ENCODE measurements at places on chromosomes 11 and 22. TPM values are rescaled to one million over a fixed set of nuclear protein-coding genes. Genes with fewer than 3 reads are reported as not detected.
A peak's percentile ranks its signal among the peaks of the same experiment; 100 is the strongest.

GRCh38 chr22:35409783-35410662 is 10.1 kb downstream of the MCM5 start:
- DNase-seq: no peak

DNA sequence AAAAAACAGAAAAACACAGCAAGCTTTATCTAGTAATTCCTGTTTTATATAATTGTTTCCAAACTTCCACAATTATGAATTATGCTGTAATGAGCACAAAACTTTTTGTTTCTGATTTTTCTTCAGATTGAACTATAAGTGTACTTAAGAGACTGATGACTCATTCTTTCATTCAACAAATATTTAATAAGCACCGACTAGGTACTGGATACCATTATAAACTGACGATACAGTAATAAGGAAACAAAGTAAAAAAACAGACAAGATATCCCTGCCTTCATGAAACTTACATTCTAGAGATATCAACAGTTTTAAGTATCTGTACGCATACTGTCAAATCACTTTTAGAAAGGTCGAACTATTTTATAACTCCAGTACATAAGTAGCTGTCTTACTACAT is 78.6 kb downstream of the ME3 start:
- no peak for DNase-seq

MYEOV gene
- polyA plus RNA-seq: 0.72 TPM

- DNase-seq: peak; percentile 67
These were observed 528.0 kb downstream of the SOX6 start for GRCh38 chr11:15828215-15828853.

- no peak for DNase-seq
These were observed 232.0 kb downstream of the BUD13 start for GRCh38 chr11:116540645-116541304.

TSSK2 gene
- 0.37 TPM for polyA plus RNA-seq

- no peak for DNase-seq
These were observed 13.3 kb downstream of the NNMT start for GRCh38 chr11:114309517-114309916.

- no peak for DNase-seq
These were observed 347.8 kb downstream of the CNTN5 start for GRCh38 chr11:99368583-99368982.

DNA sequence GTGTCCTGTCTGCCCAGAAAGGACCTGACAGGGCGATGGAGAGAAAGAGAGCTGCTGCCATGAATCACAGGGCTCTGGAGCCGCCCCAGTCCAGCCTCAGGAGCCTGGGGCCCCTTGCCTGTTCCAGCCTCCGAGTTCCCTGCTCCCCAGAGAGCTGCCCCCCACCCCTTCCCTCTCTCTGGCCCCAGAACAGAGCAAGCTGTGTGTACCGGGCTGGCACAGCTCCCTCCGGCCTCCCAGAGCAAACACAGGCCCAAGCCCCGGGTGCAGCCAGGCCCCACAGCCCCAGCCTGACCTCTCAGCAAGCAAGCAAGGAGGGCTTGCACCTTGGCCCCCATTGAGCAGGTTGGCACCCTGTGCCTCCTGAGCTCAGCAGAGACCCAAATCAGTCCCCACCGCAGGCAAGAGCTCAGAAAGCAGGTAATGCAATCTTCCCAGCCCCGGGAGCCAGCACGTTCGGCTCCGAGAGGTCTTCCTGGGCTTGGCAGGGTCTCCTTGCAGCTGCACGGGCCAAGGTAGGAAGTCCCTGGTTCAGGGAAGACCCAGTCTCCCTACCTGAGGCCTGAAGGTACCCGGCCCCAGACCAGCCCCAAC is 1.4 kb downstream of the PACSIN3 start:
- no peak for DNase-seq

DNA sequence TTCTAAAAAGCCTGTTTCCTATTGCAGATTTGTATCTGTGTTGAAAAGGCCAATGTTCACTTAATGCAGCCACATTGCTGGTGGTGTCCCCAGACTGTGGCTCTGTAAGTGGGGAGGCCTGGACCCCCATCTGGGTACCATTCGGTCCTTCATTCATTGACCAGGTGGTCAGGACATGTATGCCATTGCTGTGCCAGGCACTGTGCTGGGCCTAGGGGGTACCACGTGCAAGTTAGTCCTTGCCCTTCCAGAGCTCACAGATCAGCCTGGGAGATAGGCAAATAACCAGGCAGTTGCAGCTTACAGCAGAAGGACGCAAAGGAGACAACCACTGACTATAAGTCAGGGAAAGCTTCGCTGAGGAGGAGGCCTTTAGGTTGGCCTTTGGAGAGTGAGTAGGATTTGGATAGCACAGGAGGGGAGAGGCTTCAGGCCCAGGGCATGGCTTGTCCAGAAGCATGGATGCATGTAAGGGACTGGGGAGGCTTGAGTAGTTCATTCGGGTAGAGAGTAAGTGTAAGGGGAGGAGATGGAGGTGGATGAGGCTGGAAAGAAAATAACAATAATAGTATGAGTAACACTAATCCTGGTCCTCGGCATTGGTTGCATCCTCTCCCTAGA is 5.0 kb downstream of the PRDM11 start:
- no peak for DNase-seq

DNA sequence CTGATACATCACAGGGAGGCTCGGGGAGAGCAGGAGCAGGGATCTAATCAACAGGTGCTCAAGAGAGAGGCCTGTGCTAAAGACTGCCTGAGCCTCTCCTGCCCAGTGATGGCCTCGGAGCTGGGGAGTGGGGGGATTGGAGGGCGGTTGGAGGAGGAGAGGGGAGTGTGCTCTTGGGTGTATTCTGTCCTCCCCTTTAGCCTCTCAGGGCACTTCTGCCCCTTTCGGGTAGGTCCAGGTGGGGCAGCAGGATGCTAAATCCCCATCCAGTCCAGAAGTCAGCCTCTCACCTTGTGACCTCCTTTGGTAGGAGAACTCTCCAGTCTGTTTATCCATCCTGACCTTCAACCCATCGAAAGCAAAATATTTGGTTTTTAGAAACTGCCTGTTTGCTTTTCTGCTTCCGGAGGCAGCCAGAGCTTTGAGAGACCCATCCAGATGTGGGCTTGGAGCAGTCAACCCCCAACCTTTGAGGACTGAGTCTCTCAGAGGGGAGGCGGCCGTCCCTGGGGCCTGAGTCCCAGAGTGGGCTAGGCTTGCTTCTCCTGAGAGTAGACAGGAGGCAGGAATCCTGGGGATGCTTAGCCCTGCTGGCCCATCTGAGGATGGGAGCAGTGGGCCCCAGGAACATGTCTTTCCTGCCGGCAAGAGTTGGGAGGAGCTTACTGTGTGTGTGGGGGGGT is 105.2 kb upstream of the SYT13 start:
- no peak for DNase-seq

GRCh38 chr11:117866526-117866925 is 9.9 kb downstream of the FXYD6 start:
- no peak for DNase-seq

PGA4 gene
- polyA plus RNA-seq: 0.18 TPM

GRCh38 chr22:29044657-29045176 is 16.9 kb downstream of the C22orf31 start:
- DNase-seq: no peak

DNA sequence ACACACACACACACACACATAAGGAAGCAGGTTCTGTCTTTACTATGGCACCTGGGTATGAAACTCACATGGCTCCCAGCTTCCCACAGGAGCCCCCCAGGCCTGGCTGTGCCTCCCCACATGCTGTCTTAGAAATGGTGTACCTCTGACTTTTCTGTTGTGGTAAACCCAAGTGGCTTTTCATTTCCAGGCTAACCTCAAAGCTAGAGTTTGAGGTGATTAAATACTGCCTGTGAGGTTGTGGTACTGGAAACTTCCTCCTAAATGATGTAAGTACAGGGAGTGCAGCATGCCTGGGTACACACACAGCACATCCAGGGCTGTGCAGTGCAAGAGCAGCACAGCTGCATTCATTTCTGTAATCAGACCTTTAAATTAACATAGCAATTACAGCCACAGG is 34.4 kb downstream of the ME3 start:
- DNase-seq: no peak

DNA sequence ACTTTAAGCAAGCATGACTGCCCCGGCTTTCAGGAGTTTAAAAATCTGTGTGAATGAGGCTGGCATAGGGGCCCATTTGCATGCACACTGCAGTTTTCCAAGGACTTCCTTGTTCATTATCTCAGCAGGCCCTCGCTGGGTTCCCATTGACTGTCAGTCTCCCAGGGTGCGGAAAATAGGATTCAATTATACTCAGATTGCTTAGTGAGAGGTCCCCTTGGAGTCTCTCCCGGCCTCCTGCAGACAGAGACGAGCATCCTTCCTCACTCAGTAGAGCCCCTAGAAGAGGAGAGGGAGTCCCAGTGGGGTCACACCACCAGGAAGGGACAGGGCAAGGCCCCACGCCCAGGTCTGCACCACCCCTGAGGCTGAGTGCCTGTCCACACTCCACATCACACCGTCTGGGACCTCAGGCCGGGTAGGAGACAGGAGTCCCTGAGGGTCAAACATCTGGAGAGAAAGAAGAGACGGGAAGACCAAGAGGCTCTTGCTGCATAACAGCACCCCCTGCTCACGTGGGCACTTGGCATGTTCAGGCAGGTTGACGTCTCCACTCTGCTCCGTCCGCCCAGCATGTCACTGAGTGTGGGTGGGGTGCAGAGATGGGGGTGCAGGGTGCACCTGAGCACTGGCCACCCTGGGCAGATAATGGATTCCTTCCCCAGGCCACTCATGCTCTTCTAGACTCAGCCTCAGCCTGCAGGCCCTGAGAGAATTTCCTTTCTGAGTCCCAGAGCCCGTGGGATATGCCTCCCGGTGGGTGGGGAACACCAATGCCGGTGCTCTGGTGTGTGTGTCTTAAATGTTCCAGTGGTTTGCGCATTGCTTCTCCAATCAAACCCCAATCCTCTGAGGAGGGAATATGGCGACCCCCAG is 58.8 kb downstream of the MCM5 start:
- DNase-seq: no peak

- no peak for DNase-seq
These were observed 10.5 kb downstream of the ART5 start for GRCh38 chr11:3631331-3631730.

DNA sequence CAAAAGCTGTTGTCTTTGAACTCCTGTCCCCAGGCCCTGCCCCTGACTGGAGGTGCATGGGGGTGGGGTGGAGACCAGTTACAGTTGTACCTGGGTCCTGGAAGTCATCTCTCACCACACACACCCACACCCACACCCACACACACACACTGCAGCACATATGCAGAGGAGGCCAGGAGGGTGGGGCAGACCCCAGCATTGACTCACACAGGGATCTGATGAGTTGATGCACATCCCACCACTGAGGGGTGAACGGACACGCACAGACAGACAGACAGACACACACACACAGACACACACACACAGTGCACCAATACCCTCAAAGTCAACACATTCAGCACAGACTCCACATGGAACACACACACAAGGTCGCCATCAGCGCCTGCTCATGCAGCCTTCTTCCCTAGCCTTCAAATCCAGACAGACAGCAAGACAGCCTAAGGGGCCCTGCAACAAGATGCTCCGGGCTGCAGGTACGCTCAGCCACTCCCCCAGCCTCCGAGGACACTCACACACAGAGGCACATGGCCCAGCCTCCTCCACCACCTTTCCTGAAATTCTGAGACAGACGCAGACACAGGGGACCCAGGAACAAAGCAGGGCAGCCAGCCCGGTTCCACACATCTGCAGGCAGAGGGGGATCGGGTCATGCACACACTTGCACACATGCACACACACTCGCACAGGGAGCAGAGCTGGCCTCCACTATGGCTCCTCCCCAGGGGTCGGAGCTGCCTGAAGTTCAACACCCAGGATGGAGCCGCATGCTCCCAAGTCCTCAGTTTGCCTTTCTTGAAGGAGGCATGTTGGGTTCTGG is 26.5 kb downstream of the SYT7 start:
- DNase-seq: no peak

RAB3IL1 gene
- 10.5 TPM for polyA plus RNA-seq

DNA sequence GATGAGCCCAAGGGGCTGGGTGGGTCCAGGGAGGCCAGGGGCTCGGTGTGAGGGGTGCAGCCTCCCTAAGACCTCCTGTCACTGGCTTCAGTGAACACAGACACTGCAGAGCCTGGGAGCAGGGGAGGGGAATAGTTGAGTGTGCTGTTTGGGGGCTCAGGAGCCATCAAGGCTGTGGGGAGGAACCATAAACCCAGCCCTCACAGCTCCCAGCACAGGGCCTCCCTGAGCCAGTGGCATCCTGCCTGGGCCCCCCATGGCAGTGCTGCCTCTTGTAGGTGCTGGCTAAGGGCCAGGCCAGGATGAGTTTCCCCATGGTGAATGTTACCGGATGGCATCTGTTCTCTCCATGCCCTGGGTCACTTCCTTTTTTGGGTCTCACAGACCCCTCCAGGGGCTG is 25.5 kb downstream of the KCNJ5 start:
- no peak for DNase-seq
